ENCODE measurements at places on chromosomes 1 and 21.

DNA sequence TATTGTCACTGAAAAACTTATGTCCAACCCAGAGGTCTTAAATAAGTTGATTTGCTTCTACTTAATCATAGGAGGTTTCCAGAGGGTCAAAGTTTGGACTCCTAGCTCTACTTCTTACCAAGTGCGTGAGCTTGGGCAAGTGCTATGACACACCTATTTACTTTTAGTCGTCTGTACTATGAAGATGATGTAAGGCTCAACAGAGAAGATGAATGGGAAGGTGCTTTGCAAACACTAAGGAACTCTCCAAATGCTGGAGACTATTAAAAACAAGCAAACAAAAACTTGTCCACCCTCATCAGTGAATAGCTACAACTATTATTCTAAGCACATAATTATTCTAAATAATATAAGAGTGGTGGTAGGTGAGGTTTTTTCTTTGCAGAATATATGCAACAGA, 232.3 kb upstream of the USP24 start:
- DNase-seq: no peak

DNA sequence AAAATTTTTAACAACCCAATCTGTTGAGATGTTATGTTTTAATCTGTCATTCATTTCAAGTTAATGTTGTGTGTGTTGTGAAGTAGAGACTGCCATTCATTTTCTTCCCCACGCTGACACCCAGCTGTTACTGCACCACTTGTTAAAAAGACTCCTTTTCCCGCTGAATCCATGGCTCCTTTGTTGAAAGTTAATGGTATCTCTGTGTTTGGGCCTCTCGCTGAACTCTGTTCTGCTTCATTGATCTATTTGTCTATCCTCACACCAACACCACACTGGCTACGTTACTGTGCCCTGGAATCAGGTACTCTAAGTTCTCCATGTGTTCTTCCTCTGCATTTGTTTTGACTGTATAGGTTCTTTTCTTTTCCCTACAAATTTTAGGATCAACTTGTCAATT, 58.2 kb downstream of the PDE9A start:
- no peak for DNase-seq

DNA sequence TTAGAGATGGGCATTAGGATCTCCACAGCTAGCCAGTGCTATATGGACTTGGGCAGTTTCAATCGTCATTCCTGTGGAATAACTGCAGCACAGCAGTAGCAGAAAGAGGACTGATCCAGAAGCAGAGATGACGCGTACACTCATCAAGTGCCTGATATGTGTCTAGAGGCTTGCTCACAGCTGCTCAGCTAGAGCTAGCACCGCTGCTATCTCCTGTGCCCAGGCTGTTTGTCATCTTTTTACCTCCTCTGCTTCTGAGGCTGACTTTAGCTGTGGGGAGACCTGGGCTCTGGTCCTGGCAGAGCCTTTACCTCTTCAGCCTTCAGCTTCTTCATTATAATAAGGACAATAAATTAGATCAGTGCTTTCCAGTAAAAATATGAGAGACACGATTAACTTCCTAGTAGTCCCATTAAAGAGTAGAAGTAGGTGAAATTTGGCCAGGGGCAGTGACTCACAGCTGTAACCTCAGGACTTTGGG, 5.3 kb downstream of the TENT5C start:
- DNase-seq: no peak

GRCh38 chr21:41217671-41218385, 49.9 kb downstream of the BACE2 start:
- DNase-seq: no peak

GRCh38 chr1:98298319-98298718, 363.2 kb upstream of the SNX7 start:
- DNase-seq: no peak

DNA sequence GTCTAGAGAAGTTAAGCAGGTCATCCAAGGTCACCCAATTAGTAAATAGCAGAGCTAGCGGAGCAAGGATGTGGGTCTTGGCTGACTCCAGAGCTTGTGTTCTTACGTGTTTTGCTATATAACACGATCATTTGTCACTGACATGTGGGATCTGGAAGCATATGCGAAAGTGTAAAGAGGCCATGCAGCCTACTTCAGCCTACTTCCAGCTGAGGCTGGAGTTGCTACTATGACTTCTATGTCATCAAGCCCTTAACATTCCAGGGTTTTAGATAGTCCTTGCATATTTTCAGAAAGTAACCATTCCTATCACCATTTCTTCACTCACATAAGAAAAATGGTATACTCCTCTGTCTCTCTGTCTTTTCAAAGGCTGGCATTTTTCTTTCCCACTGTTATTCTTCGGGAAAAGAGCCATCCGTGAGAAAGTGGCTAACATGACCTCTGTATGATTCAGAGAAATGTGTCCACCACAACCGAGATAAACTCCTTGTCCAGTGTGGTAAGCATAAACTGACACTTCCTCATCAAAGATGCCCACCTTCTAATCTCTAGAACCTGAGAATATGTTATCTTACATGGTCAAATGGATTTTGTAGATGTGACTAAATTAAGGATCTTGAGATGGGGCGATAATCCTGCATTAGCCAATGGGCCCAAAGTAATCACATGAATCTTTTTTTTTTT, 24.0 kb upstream of the ABL2 start:
- no peak for DNase-seq

GRCh38 chr1:159958719-159959380, 4.8 kb upstream of the SLAMF9 start:
- no peak for DNase-seq

DNA sequence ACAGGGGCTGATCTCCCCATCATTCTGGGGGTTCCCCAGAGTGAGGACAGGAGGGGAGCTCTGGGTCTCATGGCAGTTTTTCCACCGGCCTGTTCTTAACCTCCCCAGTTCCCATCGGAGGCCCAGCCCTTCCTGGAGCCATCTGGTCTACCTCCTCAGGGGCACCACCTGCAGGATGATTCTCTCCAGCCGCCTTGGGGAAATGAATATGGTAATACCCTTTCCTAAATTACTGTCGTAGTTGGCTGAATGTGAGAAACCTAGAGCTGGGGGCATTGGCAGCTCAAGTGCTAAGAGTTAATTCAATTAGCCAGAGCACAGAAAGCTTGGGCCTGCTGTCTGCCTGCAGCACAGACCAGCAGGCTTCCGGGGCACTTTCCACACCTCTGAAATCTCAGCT, 64.9 kb downstream of the TAS1R2 start:
- no peak for DNase-seq

DNA sequence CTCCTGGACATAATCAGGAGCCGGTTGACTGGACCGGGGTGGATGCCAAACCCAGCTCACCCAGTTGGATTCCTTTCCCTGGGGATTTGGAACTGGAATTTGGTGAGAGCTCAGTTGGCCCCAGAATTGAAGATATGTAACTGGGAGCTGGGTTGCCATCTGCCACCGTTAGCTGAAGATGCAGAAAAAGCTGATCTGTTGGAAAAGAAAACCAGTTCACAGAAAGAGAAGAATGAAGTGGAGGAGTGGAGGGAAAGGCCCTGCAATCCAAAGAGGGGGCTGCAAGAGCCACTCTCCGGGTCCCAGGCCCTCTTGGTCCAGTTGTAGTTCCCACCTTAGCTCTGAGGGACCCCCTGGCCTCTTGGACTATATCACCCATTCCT, 16.0 kb downstream of the TEX35 start:
- DNase-seq: no peak

- DNase-seq: no peak
Observed at GRCh38 chr1:35143737-35144508, 49.0 kb downstream of the SFPQ start.

DNA sequence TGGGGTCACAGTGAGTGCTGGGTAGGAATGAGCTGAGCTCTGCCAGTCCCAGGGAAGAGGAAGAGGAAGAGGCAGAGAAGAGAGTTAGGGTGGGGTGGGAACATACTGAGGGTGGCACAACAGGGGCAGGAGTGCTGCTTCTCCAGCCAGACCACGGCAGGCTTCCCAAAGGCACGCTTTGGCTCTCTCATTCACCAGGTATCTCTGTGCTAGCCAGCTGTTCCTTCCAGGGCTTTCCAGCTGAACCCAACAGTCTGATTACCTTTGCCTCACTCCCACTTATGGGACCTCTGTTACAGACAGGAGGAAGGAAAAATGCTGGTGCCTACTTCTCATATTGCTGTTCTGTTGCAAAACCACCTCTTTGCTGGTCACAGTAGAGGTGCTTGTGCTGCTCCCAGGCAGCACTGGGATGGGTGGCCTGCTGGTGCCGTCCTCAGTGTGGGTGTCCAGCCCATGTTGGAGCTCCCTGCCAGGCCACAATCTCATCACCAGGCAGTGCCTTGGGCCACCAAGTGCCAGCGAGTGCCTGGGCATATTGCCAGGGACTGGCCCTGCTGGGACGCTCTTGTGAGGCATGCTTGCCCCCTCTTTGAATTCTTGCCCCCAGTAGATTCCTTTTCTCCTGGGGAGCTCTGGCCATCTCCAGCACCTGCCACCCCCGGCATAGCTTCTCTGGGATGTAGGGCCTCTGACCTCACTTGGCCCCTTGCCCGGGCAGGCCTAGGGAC, 2.1 kb downstream of the ADORA1 start:
- DNase-seq: peak; percentile 20

- no peak for DNase-seq
Observed at GRCh38 chr21:35297665-35298064, 248.6 kb upstream of the RUNX1 start.

DNA sequence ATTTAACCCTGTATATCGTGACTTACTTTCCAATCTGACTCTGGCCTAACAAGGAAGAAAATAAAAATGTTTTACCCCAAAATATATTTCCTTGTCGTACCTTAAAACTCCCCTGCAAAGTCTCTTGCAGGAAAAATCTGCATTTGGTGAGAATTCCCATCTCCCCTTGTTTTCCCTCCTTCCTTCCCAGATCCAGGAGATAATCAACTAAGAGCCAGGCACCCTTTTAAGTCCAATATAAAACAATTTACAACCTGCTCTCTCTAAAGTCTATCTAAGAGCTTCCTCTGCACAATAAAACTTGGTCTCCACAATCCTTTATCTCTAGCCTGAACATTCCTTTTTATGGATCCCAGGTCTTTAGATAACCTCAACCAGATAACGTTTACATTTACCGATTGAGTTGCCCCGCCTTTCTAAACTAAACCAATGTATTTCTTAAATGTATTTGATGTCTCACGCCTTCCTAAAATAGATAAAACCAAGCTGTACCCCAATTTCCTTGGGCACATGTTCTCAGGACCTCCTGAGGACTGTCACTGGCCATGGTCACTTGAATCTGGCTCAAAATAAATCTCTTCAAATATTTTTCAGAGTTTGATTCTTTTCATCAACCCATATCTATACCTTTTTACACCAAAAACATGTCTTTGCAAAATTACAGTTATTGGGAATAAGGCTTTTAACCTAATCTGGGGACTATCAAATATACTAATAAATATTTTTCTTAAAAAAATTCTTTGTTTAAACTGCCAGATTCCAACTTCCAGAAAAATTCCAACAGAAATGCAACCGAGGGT, 993 bp downstream of the DDX59 start:
- DNase-seq: no peak

- DNase-seq: no peak
Observed at GRCh38 chr1:58924821-58925220, 141.0 kb upstream of the JUN start.

- no peak for DNase-seq
Observed at GRCh38 chr1:58062635-58063034, 483.9 kb downstream of the OMA1 start.

DNA sequence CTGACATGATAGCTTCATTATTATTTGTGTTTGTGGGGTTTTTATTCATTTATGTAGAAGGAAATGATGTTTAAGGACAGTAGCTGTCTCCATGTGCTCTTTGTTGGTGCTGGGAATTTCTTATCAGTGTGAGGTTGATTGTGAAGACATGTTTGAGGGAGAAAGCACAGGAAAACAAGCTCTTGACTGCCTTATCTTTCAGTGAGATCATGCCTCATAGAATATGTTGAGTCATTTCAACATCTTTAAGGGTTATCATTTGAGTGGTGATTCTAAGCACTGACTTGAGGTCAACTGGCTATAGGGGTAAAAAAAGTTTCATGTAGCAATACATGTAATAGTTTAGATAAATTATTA, 405.1 kb upstream of the ADAMTS5 start:
- DNase-seq: no peak

DNA sequence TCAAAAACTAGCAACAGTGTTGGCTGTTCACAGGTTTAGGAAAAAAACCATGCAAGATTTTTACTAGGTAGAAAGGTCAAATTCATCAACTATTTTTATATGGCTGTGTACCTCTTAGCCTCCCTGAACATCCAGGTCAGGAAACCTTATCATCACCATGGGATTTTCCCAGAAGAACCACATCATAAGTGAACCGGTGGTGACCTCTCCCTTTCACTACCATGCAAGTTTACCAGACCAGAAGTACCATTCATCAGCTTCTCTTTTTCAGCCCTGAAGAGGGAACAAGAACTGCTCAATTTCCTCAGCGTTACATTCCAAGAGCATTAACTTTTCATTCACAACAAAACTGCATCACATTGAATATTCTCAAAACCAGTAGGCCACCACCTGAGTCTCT, 5.9 kb downstream of the SSBP3 start:
- DNase-seq: no peak

DNA sequence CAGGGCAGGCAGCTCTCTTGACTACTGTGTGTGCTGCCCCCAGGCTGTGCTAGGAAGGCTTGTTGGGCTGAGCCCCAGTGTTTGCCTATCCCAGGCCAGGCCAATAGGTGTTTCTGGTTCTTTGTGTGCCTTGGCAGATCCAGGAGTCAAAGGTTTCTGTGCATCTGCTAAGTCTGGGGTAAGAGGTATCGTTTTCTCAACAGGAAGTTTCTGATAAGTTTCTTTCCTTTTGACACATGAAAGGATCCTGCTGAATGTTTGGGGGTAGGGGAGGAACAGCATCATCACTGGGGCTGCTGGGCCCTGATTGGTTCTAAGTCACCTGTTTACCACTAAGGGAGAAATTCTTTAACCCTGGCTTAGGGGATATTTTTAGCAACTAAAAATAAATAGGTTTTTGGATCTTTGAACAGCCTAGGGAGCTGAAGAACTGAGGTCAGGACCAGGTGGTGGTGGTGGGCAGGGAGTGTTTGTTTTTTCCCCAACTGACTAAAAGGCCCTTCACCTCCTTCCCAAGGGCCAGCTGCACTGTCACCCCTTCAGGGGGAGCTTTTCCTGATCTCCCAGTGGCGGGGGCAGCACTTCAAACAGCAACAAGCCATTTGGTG, 85.1 kb downstream of the KCNN3 start:
- no peak for DNase-seq

- DNase-seq: no peak
Observed at GRCh38 chr1:183989078-183989577, 48.4 kb downstream of the COLGALT2 start.

DNA sequence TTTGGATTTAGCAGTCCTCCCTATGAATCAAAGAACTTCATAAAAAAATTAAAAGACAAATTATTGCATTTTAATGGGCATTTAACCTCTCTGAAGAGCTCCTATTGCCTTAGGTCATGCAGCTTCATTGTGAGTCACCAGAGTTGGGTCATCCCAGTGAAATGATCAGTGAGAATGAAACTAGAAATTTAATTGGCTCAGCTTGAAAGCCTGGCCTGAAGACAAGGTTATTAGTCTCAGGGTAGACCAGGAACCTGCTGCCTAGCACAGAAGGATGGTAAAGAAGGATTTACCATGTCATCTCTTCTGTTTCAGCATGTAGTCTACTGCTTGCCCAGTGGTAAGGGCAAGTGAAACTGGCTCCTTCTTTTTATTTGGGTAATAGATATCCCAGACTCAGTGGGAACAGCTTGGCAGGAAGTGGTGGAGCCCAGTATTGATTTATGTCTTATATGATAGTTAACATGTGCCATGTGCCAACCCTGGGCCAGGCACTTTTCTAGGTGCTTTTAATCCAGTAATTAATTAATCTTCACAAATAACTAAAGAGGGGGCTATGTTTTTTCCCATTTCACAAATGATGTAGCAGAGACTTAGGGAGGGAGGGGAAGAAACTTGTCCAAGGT, 23.6 kb downstream of the LAMC2 start:
- no peak for DNase-seq

- no peak for DNase-seq
Observed at GRCh38 chr21:32233055-32233546, 45.7 kb downstream of the MIS18A start.
